GM12878 (cell line): ENCODE measurements at places on chromosomes 3 and 15. TPM values are rescaled to one million over a fixed set of nuclear protein-coding genes. Genes with fewer than 3 reads are reported as not detected.

- DNase-seq: no peak
These were observed 170.0 kb downstream of the TMEM108 start for GRCh38 chr3:133208184-133208583.

- DNase-seq: no peak
These were observed 6.1 kb downstream of the GLYCTK start for GRCh38 chr3:52293491-52294319.

SNTN gene
- total RNA-seq: not detected in 2 replicates

- no peak for DNase-seq
These were observed 3.6 kb downstream of the GNAI2 start for GRCh38 chr3:50239649-50240048.

FBXL2 gene
- total RNA-seq: not detected in 2 replicates
